Activated CD4-positive, alpha-beta T cell treated with anti-CD3 and anti-CD28 coated beads for 4 hours (primary cell): ENCODE measurements at places on chromosomes 12 and 14.
A peak's percentile ranks its signal among the peaks of the same experiment; 100 is the strongest.

DNA sequence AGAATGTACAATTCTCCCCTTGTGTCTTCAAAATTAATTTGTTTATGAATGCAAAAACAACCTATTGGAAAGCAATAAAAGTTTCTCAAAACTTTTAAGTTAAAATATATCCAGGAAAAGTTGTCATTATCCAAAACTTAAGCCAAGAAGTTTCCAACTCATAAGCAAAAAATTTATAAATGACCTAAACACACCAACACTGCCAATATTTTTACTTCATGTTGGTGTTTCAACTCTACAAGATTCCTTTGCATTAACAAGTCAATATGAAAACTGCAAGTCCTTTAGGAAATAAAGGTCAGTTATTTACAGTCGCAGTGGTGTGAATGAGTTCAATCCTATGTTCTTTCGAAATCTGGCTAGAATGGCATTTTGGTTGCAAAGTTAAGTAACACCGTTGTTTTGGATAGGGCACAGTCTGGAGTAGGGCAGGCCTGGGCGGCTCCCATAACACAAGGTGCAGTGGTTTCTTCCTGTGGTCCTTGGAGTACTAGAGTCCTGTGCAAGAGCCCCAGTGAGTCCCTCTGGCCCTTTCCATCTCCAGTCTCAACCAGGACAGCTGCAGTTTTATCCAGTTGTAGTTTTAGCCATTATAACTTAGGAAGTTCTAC lies 151.4 kb downstream of the MED13L start:
- no peak for DNase-seq

GRCh38 chr12:65536876-65537681 lies 258.6 kb downstream of the MSRB3 start:
- DNase-seq = no peak

GRCh38 chr12:71152851-71153250 lies 4.9 kb downstream of the TSPAN8 start:
- no peak for DNase-seq

- no peak for DNase-seq
Measured at GRCh38 chr12:53179687-53180219, 769 bp upstream of the ZNF740 start.

- DNase-seq = no peak
Measured at GRCh38 chr12:31521964-31522363, 69.0 kb downstream of the DENND5B start.

DNA sequence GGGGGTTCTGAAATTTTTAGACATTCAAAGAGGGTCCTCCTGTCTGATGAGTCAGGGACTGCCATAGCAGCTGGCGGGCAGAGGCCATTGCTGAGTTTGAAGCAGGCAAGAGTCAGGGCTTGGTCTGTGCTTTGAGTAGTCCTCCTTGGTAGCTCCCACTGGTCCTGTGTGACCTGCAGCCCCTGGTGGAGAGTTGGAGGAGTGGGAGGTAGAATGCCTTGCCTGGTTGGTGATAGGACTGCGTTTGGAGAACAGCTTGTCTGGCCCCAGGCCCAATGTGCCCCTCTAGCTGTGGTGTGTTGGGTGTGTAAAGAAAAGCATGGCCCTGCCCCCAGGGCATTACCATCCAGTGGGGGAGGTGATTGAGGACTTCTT lies 116.7 kb downstream of the BEGAIN start:
- DNase-seq = no peak

- no peak for DNase-seq
Measured at GRCh38 chr14:46480817-46481216, 170.8 kb downstream of the RPL10L start.

GRCh38 chr12:43147878-43148277 lies 404.1 kb downstream of the ADAMTS20 start:
- no peak for DNase-seq

GRCh38 chr12:25972783-25973182 lies 14.3 kb downstream of the RASSF8 start:
- DNase-seq = no peak

GRCh38 chr14:100340423-100340813 lies 17.3 kb downstream of the SLC25A47 start:
- no peak for DNase-seq

DNA sequence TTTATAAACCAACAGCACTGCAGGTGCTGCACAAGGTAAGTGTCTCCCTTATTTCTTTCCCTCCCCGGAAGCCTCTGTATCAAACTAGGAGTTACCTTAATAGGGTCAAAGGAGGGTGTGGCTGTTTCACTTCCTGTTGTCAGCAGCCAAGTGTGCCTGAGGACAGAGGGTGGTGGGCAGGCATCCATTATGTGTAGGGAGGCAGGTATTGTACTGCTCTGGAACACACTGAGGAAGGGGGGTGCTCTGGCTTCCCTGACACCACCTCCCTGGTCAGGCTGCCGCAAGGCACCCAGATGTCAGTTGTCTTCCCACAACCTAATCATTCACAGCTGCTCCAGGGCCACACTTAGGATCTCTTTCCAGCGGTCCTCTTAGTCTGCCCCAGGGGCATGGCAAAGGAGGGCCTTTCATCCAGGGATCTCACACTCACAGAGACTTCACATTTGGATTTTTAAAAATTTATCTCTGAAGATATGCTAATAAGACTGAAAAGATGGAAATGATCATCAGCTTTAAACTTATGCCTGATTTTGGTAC lies 132.0 kb upstream of the ARHGAP5 start:
- DNase-seq = no peak

- DNase-seq = no peak
Measured at GRCh38 chr14:66628636-66629035, 120.7 kb downstream of the GPHN start.

GRCh38 chr14:32738206-32738871 lies 200.3 kb upstream of the NPAS3 start:
- DNase-seq = no peak

GRCh38 chr14:95255487-95255886 lies 64.2 kb downstream of the CLMN start:
- no peak for DNase-seq

DNA sequence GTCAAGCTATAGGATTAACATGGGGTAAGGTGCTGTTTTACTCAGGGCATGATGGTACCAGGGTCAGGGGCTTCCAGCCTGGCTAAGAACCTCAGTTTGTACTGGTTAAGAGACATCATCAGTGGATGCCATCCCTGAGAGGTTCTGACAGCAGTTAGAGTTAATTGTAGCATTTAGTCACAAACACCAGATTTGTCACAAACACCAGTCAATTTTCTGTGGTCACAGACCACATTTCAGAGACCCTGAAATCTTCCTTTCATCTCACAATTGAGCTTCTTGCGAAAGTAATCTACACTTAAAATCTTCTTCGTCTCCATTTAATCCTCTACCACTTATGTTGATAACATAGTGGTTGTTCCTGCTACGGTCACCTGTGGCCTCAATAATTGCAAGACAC lies 143.0 kb upstream of the EGLN3 start:
- no peak for DNase-seq

GRCh38 chr14:105473677-105474482 lies 741 bp upstream of the CRIP2 start:
- DNase-seq = peak; percentile 66

- DNase-seq = no peak
Measured at GRCh38 chr14:101595349-101595748, 34.1 kb downstream of the DIO3 start.

- DNase-seq = no peak
Measured at GRCh38 chr12:101919447-101919846, 42.1 kb downstream of the DRAM1 start.

- no peak for DNase-seq
Measured at GRCh38 chr12:88648625-88649024, 68.4 kb upstream of the KITLG start.

DNA sequence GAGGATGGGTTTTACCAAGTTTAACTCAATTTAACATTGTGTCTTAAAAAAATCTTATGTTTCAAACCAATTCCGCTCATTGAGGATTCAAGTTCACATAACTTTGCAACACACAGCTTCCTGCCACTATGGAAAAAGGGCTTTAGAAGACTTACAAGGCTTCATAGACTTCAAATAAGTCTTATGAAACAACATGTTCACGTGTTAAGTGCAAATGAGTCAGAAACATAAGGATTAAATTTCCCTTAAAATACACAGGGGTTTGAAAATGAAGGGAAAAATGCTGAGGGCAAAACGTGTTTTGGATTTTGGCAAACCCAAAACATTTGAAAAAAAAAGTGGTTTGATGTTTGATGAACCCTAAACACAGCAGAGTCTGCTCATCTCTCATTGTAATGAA lies 364.8 kb downstream of the BMP4 start:
- DNase-seq = no peak

DNA sequence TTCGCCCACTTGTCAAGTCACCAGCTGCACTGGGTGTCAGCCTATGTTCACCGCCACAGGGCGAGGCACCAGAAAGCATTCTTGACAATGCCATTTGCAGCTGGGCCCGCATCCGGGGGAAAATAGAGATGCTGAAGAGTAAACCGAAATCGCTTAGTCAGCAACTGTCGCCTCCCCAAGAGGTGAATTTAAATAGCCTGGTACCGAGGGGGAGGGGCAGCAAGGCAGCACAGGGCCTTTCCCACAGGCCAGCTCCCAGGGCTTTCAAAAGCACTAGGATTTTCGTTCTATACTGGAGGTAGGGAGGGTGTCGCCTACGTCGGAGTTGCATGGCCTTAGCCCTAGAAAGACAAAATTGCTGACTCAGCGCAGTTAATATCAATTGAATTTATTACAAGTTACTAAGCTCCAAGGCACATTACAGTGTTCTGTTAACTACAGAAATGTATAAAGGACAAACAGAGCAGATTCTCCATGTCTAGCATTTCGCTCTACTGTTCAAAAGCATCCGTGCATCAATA lies 4.3 kb downstream of the IRF2BPL start:
- DNase-seq = peak; percentile 65

GRCh38 chr12:107503129-107503855 lies 182.3 kb upstream of the PWP1 start:
- DNase-seq = no peak

GRCh38 chr14:68929623-68930307 lies 49.3 kb downstream of the ACTN1 start:
- no peak for DNase-seq

DNA sequence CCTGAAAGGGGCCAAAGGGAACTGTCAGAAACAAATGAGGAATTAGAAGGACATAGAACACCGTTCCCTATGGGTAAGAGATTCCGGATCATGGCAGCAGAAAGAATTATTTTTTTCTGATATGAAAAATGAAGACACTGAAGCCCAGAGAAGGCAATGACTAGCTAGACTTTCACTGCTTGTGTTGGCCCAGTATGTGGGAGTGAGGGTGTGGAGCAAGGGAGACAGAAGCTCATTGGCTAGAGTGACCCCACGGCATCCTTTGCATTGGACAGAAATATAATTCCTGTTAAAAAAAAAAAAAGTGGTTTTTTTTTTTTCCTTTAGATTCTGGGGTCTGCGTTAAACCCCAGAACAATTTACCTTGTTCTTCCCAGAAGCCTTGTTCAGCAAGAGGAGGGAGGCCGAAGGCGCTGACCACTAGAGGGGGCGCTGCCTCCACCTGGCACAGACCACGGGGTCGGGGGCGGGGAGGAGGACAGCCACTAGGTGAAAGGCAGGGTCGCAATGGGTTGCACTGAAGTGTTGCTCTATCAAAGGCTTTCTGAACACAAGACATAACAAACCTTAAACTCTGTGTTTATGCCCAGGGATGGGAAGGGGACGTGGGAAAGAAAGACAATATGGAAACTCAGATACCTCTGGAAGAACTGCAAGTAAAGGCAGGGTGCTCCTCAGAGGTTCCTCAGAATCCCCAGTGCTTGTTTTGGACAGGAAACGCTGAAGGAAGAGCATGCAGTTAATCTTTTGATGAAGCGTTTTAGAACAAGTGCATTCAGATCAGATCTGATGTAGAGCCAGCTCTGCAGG lies 156.8 kb downstream of the KCNA5 start:
- DNase-seq = no peak

GRCh38 chr12:30515351-30515750 lies 180.3 kb downstream of the IPO8 start:
- DNase-seq = no peak

DNA sequence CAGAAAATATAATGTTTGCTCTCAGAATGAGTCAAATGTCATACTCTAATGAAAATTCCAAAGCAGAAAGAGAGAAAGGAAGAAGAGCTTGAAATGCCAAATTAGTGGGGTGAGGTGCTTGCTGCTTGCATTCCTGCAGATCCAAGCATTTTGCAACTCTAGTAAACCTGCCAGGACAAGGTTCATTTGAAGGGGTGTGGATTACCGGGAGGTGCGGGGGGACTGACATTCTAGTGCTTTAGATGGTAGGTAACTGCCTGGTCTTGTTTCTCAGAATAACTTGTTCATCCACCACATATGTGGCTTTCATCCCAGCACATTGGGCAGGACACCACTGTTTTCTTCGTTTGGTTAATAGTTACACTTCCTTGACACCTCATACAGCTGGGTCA lies 144.4 kb downstream of the AKAP6 start:
- DNase-seq = no peak

DNA sequence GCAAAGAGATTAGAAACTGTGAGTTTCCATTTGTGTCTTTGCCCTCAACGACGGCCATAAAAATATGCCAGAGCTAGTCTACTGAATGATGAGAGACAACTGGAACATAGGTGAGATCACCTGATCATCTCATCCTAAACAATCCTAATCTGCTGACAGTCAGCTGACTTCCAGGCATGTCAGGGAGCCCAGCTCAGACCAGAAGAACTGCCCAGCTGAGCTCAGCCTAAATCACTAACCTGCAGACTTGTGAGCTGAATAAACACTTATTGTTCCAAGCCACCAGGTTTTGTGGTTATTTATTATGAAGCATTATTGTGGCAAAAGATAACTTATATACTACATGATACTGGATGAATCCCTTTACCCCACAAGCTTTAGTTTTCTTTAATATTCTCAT lies 118.9 kb upstream of the PLEKHG7 start:
- no peak for DNase-seq

DNA sequence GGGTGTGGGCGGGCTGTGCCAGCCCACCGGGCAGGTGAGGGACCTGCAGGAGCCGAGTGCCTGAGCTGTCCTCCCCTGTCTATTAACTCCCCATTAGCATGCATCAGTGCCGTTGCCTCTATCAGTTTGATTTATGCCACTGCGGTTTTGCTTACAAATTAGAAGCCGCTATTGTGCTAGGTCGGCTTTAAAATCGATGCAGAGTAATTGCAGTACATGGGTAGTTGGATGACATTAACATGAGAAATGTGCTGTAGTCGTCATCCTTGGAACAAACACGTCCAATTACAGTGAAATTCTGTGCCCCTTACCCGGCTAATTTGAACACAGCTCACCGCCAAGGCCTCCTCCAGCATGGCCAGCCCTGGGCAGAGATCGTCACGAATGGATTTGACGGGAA lies 145.8 kb downstream of the TSPAN9 start:
- no peak for DNase-seq

DNA sequence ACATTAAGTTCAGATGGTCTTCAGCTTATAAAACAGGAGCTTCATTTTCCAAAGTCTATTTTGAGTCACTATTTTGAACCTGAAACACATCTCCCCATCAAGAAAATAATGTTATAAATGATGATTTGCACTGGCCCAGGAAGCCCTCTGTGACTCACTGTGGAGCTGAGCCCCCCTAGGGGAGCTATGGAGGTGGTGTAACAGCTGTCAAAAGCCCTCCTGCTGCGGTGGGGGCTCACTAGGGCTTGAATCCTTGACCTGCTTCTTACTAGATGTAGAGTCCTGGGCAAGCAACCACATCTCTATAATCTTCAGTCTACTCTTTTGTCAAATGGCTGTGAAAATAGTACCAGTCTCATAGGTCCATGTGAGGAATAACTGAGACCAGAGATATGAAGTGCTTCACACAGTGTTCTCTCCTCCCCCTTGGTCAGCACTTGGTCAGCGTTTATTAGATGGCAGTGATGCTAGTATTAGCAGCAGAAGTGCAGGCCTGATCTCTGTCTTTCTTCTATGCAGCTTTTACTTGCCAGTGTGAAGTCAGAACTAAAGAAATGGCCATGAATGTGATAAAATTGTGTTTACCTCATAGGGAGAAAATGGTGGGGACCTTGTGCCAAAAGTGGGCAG lies 83.4 kb downstream of the RTN1 start:
- DNase-seq = no peak
